Memory B cell (primary cell): ENCODE measurements at places on chromosomes 1 and 21.

GRCh38 chr1:214637722-214638458, 34.9 kb downstream of the CENPF start:
- no peak for DNase-seq

GRCh38 chr1:180601512-180601911, 30.3 kb upstream of the XPR1 start:
- no peak for DNase-seq

GRCh38 chr1:36842448-36842847, 191.9 kb downstream of the GRIK3 start:
- DNase-seq: no peak

DNA sequence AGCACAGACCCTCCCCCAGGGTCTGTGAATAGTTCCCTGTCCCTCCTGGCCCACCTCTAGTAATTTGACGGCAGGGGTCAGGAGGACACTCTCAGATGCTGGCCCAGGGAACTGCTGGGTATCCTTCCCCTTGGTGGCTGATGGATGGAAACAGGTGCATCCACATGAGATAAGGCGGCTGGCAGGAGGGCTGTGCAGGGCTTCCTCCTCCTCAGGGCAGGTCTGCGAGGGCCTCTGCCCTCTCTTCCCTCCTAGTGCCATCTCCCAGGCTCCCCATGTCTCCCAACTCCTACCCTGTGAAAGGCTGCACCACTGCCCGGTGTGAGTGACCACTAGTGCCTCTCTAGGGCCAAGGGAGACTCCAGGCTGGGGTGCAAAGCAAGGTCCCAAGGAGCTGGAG, 123.9 kb downstream of the GLIS1 start:
- no peak for DNase-seq

GRCh38 chr1:65830306-65830705, 37.6 kb downstream of the PDE4B start:
- no peak for DNase-seq

GRCh38 chr1:218711884-218712674, 366.9 kb downstream of the TGFB2 start:
- no peak for DNase-seq

DNA sequence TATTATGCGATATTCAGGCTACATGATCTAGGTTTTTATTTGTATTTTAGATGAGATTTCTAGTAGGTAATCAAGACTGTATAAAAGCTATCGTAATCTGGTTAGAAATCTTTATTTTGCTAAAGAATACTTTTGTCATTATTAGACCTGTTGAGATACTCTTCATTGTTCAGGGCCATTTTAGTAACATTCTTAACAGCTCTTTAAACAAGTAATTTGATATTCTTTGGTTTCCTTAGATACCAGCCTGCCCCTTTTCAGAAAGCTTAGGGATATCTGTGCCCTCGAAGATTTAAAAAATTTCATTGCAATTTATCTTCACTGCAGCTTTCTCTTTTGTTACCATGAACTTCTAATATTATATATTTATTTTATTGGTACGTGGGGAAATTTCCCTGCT, 18.9 kb downstream of the ADGRL2 start:
- no peak for DNase-seq

DNA sequence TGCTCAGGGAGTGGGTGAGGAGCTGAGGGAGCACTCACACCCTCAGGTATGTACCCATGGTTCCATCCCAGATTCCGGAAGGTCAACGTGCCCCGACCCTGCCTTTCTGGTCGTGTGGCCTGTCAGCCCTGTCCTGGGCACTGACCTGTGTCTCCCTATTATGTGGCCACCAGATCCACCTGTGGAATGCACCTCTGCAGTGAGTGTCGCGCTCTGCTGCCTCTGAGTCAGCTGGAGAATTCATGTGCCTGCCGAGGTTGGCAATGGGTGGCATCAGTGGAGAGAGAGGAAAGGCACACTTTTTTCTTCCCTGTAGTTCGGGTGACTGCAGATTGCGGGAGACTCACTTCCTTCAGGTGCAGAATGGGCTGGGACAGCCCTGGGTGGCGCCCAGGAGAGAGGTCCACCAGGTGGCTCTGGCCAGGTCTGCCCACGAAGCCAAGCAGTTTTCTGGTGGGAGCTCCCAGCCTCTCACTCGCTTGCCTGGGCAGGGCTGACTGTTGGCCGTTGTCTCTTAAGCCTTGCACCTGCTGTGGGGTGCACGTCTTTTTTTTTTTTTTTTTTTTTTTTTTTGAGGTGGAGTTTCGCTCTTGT, 176.1 kb upstream of the TMEM51 start:
- no peak for DNase-seq

- peak; percentile 59 for DNase-seq
Observed at GRCh38 chr1:156608981-156609380, 7.7 kb upstream of the GPATCH4 start.

- no peak for DNase-seq
Observed at GRCh38 chr1:117585086-117585485, 20.8 kb upstream of the TENT5C start.
